Colonic mucosa (tissue), 4 donors: ENCODE measurements at places on chromosomes 4 and X.

GRCh38 chr4:170278460-170278859 lies 188.7 kb upstream of the AADAT start:
- DNase-seq: no peak

GRCh38 chr4:17765514-17766286 lies 15.7 kb downstream of the FAM184B start:
- no peak for DNase-seq

DNA sequence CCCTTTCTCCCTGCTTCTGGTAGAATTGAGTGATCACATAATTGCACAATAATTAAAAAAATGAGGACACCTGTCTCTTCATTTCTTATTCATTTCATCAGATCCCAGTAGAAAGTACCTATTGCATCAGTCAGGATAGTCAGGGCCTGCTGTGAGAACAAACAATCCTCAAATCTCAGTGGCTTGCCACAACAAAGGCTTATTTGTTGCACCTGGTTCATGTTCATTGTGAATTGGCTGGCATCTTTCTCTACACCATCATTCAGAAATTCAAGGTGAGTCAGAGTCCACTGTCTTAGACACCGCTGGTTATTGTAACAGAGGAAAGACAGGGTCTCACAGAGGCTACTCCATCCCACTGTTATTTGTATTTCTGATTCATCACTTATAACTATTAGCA lies 409.8 kb downstream of the STIM2 start:
- DNase-seq: no peak

DNA sequence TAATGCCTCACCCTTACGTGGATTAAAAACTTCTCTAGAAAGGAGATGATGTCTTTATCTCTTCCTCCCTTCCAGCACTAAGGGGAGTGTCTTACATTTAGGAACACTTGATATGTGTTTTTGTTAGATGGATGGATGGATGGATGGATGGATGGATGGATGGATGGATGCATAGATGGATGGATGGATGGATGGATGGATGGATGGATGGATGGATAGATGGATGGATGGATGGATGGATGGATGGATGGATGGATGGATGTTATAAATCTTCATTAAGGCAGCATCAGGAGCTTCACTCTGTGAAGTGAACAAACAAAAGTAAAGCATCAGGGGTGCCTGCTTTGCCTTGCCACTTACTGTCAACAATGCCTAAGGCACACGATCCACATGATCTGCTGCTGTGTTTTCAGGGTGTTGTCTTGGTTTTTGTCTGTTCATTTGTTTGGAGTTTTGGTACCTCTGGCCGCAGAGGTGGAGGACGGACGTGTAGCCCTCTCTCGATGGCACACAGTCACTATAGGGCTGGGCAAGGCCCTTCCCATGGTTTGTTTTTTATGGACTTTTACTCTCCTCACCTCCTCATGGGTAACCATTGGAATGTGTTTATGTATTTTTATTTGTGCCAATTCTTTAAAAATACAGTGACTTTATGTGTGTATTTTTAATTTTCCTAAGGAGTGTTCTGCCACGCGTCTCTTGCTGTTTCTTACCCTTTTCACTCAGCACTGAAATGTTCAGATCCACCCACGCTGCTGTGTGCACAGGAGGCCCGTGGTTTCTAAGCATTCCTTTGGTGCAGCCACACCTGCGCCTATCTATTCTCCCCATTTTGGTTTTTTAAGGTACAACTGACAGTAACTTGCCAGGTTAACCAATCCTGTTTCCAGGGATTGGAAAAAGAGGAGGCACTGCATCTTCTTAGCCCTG lies 91.8 kb upstream of the ENPP6 start:
- DNase-seq: peak; percentile 14

- DNase-seq: no peak
Observed at GRCh38 chr4:7641712-7642111, 207.0 kb upstream of the PSAPL1 start.

GRCh38 chrX:47608130-47608810 lies 11.4 kb downstream of the SYN1 start:
- DNase-seq: no peak

DNA sequence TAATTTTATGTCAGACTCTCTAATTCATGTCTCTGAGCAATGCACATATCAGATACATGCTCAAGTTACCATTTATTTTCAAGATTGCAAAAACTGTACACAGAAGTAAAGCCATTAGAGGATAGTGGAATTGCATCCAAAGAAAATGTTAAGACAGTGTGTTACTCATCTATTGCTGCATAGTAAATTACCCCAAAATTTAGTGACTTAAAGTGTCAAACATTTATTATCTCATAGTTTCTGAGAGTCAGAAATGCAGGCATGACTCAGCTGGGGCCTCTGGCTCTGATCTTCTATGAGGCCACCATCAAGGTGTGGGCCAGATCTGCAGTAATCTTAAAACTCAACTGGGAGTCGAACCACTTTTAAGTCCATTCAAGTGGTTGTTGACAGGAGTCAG lies 275.2 kb downstream of the QDPR start:
- DNase-seq: no peak

- DNase-seq: peak; percentile 60
Observed at GRCh38 chr4:788636-789297, 37.2 kb downstream of the CPLX1 start.

DNA sequence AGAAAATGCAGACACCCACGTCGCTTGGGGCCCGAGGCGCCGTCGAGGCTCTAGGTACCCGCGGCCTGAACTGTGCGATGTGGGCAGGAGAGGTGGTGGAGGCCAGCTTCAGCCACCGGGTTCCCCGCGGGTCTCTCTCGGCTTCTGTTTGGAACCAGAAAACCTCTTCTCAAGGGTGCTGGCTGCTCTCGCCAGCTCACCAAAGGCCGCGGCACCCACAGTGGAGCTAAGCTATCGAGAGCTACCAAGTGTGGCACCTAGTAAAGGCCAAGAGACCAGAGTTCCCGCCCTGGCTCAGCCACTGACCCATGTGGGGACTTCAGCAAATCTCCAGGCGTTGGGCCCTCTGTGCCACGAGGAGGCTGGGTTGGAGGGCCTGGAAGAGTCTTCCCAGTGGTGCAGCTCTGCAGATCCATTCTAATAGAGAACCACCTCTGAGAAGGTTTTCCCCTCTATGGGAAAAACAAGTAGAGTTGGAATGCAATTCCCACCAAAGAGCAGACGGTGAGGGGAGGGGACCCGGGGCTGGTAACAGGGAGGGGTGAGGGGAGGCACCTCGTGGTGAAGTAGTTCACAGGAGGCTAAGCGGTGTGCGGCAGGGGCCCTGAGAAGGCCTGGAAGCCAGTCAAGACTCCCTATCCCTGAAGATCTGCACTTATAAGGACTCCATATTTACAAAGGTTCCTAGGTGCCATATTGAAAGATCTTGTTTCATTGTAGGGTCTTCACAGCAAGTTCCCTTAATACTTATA lies 5.5 kb upstream of the HMGB3 start:
- no peak for DNase-seq

DNA sequence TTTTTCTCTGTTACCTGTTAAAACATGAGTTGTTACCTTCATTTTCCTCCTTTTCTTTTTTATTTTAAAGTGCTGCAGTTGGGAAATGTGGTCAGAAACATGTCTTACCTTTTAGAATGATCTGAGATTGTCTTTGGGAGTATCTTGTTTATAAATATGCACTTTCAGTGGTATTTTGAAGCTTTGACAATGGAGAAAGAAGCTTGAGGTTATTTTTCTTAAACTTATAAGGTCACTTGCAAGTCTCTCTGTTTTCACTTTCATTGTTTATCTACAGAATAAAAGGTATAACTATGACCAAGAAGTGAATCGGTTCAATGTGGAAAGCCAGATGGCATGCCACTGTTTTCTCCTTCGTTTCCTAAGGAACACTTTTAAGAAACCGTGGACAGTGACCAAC lies 167.5 kb upstream of the SLC7A11 start:
- no peak for DNase-seq

DNA sequence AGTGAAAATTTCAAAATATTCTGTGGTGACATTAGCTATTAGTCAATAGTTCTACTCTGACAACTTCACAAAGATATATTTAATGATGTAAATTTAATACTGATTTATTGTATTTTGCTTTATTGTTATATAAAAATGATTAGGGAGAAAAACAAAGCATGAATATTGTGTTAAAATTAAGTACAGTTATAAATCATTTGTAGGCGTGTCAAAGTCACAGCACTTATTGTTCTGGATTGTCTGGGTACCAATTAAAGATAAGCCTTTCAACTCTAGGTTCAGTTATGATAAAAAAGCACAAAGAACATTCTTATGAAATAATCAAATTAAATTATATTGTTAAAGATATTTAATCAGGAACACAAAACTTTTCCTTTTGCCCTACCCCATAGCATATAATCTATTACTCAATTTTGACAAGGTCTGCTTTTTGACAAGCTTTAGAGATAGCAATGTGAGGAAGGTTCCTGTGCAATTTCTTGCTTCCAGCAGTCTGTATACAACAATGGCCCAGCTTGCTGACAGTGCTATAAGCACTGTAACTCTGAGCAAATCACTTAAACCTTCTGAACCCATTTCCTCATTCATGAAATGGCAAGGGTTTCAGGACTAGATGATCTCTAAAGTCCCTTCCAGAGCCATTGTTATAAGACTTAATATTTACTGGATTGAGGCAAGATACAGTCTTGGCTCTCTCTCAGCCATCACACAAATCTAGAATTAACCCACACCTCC lies 910.3 kb upstream of the LCORL start:
- no peak for DNase-seq

- DNase-seq: no peak
Observed at GRCh38 chrX:119667111-119667878, 25.7 kb downstream of the SEPTIN6 start.

DNA sequence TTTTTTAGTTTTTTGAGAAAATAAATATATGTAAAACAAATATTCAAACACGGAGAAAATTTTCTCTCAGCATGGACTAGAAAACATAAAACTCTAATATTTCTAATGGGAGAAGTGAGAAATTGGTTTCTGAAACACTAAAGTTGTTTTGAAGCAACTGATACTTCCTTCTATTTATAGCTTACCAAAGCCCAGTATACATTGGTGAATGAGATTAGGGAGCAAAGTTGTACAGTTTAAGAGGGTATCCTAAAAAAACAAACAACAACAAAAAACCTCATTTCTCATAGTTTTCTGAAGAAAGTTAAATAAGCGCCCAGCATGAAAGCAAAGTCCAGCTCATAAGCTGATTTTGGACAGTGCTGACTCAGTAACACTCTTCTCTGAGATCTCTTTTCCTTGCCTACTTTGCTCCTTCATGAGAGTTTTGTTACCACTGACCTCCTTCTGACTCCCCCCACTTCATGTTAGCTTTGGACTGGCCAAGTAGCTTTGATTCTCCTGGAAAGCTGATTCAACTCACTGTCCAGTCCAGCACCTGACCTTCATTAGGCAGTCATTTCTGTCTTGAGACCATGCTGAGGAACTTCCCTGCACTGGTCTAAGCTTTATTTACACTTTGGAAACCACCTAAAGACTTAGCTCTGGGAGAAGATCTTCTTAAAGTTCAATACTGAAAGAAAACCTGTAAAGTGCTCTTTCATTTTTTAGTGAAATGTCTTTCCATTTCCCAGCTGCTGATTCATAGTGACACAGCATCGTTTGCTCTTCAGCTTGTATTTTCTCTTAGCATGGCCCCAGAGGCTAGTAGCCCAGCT lies 21.8 kb upstream of the P2RY10 start:
- DNase-seq: no peak

DNA sequence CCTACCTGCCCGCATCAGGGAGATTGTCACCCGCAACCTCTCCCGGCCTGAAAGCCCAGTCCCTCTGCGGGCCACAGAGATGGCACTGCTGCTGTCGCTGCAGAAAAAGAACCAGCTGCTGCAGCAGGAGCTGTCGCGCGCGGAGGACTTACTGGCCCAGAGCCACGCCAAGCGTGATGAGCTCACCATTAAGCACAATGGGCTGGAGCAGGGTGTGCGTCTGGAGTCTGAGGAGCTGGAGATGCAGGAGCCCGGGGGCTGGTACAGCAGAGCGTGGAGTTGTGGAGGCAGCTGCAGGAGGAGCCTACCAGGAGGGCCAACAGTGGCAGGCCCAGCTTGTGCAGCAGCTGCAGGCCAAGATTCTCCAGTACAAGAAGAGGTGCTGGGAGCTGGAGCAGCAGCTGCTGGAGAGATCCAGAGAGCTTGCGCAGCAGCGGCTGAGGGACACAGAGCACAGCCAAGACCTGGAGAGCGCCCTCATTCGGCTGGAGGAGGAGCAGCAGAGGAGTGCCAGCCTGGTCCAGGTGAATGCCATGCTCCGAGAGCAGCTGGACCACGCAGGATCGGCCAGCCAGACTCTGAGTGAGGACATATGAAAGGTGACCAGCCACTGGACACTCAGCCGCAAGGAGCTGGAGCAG lies 11.3 kb downstream of the SMIM10L2A start:
- DNase-seq: no peak

DNA sequence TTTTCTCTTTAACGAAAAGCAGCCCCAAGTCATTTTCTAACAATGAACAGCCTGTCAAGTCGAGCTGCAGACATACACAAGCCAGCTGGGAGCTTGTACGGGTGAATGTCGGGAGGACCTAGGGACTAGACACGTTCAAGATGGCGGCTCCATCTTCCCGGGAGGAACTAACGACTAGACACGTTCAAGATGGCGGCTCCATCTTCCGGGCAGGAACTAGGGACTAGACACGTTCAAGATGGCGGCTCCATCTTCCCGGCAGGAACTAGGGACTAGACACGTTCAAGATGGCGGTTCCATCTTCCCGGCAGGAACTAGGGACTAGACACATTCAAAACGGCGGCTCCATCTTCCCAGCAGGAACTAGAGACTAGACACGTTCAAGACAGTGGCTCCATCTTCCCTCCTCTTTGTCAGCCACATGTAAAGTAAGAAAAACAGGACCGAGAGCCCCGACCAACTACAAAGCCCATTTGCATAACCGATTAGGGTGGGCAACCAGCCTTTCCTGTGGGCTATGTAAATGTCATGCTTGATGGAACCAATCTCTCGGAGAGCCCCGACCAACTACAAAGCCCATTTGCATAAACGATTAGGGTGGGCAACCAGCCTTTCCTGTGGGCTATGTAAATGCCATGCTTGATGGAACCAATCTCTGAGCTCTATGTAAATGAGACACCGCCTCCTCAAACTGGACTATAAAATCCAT lies 175.5 kb downstream of the DHRSX start:
- DNase-seq: peak; percentile 66

DNA sequence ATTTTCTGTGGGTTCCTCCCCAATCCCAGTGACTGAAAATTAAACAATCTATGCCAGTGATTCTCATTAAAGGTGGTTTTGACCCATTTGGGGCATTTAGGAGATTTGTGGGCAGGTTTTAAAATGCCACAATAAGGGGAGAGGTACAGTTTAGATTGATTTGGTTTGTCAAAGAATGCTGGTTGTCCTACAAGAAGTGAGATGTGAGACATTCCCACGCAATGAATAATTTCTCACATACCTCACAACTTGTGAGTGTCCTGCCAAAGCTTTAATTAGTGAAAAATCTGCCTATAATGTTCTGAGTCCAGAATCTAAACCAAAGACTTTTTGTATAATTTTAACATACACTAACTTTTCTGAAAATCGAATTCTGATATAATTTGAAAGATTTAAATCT lies 199.4 kb downstream of the MAPK10 start:
- no peak for DNase-seq

GRCh38 chrX:152276277-152276676 lies 137.9 kb upstream of the MAGEA10 start:
- no peak for DNase-seq
